ENCODE measurements at places on chromosomes 12 and 14.

DNA sequence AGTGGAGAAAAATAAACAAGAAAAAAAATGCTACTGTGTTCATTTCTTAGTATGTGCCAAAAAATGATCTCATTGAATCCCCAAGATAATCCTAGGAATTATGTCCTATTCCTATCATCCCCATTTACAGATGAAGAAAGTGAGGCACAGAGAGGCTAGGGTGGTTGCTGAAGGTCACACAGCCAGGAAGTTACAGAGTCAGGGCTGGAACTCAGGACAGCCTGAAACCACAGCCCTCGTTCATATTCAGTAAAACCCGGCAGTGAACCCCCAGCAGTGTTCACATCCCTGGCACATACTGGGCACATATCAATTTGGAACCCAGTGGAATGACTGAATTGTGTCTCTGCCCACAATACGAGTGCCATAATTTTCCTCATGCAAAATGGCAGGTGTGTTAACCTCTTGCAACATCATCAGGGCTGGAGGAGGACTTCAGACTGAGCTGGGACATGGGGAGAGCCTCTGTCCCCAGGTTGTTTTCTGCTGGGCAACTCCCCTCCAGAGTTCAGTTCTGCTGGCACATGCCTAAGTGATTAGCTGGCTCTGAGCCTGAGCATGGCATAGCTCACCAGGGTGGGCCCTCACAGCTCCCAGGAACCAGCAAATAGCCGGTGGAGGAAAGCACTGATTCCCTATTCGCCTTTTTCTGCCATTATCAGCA, 2.0 kb upstream of the PPP1CC start:
- no peak for DNase-seq

GRCh38 chr14:53912021-53912420, 44.6 kb downstream of the BMP4 start:
- DNase-seq: no peak

DNA sequence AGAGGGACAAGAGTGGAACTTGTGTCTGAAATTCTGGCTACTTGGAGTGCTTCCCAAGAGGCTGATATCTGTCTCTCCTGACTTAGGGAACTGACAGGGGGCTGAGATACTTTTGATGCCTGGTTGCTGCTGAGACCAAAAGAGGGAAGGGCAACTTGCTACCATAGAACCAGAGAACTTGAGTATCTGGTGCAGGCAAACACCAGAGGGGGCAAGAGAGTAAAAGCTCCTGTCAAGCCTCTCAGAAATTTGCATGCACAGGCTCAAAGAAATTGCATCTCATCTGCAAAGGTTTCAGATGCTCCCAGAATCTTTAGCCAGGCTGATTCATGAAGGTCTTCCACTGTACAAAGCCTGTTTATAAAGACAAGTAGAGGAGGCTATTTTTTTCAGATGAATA, 391.3 kb upstream of the FOXG1 start:
- no peak for DNase-seq

- no peak for DNase-seq
These were observed 80.2 kb downstream of the TMTC1 start for GRCh38 chr12:29703528-29703927.

DNA sequence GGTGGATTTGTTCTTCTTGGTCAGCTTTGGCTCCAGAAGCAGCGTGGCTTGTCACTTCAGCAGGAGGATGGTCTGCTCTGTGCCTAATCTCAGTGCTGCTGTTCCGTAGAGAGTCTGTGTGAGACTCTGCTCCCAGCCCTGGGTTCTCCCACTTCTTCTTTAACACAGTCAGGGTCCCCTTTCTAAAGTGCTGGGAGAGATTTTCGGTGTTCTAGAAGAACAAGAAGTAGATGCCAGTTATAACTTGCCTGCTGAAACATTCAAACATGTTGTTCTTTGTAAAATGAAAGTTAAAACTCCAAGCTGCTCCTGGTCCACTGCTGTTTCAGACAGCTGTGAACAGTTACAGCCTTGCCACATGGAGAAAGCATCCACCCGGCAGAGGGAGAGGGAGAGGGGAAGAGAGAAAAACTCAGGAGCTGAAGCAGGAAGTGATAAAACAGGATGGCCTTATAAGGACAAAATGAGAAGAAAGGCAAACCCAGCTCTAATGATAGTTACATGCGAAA, 55.2 kb upstream of the CERS5 start:
- no peak for DNase-seq

- DNase-seq: no peak
These were observed 4.2 kb downstream of the PLEKHG3 start for GRCh38 chr14:64708148-64709004.

DNA sequence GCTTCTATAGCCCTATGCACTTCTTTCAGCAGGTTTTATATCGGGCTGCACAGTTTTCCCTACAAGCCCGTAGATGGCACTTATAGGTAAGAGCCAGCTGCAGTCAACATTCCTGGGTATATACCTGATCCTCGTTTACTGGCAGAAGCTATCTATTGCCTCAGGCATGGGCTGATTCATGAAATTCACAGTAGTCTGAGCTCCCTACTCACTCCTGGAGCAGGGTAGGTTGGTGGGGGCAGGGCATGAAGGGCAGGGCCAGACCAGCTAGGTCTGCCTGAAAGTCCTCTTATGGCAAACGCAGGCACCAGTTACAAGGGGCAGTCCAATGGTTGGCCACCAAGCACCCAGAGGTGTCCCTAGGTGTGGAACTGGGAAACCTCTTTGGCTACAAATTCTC, 345.8 kb downstream of the RPS29 start:
- no peak for DNase-seq

DNA sequence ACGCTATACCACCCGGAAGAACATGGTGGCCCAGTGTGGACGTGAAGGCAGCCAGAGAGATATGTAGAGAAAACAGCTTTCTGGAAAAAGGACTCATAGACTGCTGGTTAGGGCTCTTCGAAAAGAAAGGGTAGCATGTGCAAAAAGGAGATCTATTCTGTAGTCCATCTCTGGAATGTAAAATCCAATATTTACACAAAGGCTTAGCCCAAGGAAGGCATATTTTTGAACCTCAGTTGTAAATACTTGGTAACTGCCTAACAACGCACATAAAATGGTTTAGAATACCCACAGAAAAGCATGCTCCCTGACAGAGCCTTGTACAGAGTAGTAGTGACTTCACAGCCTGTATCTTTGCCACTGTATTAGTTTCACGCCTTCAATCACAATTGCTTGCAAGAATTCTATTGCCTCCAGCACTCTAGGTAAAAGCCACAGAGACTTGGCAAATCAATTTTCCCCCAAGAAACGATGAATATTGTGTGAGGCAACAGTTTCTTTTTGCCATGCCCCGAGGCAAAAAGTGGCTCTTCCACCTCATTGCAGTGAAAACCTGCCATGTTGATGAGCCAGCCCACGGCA, 59.2 kb downstream of the TRIM9 start:
- DNase-seq: no peak

- DNase-seq: no peak
These were observed at the start of gene PTGDR for GRCh38 chr14:52267501-52268278. PTGDR (plus strand) TSS chr14:52267698; CDS start chr14:52267815, 117 bp downstream.

DNA sequence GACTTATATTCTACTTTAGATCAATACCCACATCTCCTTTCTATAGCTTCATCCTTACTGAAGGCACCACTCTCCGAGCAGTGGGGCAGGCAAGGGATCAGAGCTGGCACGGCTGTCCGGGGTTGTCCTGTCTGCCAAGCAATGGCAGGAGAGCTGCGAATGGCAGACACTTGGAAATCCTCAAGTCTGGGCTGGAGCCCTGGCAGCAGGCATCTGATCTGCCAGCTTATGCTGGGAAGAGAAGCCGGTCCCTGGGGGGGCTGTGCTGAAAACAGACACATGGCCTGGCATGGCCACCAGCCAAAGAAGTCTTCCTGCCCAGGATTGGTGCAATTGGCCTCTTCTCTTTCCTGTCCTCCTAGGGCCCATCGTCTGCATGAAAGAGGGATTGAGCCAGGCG, 280.2 kb upstream of the PWP1 start:
- DNase-seq: no peak

GRCh38 chr12:109250523-109250922, 58.6 kb downstream of the FOXN4 start:
- no peak for DNase-seq

- DNase-seq: no peak
These were observed 47.1 kb downstream of the GIT2 start for GRCh38 chr12:109949089-109949488.

- no peak for DNase-seq
These were observed 285.8 kb downstream of the ADGRD1 start for GRCh38 chr12:131239384-131240094.

DNA sequence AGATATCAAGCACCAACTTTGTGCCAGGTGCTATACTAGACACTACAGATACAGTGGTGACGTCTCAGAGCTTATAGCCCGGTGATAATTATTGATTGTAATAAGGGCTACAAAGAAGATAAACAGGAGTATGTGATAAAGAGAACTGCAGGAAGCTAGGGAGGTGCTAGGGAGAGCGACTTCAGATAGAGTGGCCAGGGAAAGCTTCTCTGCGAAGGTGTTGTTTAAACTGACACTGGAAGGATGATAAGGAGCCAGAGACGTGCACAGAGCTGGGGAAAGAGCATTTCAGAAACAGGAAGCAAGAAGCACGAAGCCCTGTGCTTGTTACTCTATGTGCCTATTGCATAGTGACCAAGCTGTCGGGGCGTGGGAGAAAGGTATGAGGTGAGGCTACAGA, 48.1 kb upstream of the OTX2 start:
- DNase-seq: no peak

- no peak for DNase-seq
These were observed 6.6 kb upstream of the ABCD2 start for GRCh38 chr12:39626033-39626814.

- DNase-seq: no peak
These were observed 5.8 kb upstream of the LYZ start for GRCh38 chr12:69342421-69342820.

GRCh38 chr12:6613015-6613775, 6.0 kb upstream of the CHD4 start:
- no peak for DNase-seq

DNA sequence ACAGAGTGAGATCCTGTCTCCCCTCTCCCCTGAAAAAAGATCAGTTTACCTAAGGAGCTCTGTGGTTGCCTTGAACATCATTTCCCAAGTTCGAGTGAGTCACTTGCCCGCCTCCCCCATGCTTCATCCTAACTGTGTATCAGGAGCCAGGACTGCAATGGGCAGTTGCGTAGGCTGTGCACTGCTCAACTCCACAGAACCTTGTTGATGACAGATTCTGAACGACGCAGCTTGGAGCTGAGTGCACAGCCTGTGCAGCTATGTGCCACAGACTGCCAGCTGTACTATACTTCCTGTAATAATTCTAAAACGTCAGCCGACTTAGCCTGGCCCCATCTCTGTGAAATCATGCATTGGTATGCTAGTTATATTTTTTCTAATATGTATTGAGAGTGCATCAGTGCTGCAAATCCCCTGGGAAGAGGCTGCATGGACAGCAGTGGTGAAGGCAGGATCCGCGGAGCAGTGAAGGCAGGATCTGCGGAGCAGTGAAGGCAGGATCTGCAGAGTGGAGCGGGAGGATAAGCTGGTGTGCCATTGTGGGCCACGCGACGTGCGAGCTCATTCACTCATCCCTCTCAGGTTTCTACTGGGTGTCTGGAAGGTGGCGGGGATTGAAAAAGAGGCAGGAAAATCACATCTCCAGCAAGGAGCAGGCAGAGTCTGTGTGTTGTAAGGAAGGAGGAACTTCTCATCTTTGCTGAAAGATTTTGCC, 80.8 kb downstream of the GALNT9 start:
- no peak for DNase-seq

DNA sequence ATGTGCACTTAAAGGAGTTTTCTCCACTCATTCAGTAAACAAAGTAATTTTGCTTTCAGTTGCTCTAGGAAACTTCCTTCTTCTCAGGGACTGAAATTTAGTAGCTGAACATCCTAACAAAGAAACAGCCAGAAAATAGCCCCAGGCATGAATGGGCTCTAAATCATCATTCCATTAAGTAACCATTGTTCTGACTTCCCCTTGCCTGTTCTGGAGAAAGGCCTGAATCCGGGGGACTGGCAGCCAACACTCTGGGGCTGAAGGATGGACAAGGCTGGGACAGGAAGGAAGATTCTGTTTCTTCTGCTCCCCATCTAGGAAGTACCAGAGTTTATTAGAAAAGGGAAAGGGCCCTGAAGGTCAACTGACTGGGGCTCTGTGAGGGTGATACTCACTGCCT, 104.5 kb downstream of the ESRRB start:
- no peak for DNase-seq

DNA sequence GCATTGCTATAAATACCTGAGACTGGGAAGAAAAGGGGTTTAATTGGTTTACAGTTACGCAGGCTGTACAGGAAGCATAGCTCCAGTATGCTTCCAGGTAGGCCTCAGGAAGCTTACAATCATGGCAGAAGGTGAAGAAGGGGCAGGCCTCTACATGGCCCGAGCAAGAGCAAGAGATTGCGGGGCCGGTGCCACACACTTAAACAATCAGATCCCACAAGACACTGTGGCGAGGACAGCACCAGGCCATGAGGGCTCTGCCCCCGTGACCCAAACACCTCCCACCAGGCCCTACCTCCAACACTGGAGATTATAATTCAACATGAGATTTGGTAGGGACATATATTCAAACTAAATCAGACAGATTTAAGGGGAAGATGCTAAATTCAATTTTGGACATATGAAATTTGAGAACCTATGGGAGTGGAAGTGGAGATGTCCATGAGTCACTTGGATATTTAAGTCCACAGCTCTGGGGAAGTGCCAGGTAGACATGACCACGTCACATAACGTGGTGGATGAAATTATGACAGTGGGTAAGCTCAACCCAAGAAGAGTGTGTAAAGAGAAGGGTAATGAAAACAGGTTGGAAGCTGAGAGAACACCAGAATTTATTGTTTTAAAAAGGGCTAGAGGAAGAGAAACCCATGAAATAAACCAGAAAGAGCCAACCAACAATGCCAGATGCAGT, 1.5 kb upstream of the LTA4H start:
- DNase-seq: no peak

- DNase-seq: no peak
These were observed 162.1 kb upstream of the SOX5 start for GRCh38 chr12:24111616-24112015.

DNA sequence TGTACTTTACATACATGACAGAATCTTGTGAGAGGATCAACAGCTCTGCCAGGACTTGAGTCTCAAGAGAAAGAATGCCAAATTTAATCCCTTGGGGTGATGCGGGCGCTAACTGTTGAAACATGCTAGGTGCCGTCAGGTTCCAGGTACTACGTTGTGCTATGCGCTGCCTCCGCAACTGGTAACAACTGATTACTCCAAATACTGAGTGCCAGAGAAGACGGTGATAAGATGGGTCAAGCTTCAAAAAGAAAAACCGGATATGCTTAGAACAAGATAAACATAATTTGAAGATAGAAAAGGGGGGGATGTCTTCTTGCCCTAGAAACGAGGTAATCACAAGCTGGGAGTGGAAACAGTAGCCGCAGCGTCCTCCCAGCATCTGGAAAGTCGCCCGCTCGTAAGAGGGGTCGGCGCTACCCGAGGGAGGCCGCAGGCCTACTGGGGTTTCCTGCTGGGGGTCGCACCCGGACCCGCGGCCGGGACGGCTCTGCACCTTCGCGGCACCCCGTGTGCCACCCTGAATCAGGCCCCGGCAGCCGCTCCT, 678 bp downstream of the ZBTB25 start:
- DNase-seq: no peak

DNA sequence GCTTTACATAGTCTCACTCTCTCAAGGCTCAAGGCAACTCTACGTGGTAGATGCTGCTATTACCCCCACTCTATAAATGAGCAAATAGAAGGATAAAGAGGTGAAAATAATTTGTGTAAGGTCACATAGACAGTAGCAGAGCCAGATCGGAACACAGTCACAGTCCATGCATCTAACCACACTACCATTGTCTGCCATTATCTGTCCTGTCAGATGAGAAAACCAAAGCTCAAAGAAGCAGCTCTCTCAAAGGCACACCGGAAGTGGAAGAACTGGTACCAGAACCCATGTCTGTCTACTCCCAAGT, 134.4 kb upstream of the NUDT4 start:
- DNase-seq: no peak

- no peak for DNase-seq
These were observed 387.8 kb downstream of the FLRT2 start for GRCh38 chr14:85917716-85918115.

All from activated T-helper 1 cell treated with anti-CD3 and anti-CD28 coated beads, Interleukin-2, amount 50 U/mL, for 16 hours (primary cell).